ENCODE measurements at places on chromosomes 7 and 10. TPM values are rescaled to one million over a fixed set of nuclear protein-coding genes. Genes with fewer than 3 reads are reported as not detected.

PAPOLB gene
- 0.11 TPM for total RNA-seq

DNA sequence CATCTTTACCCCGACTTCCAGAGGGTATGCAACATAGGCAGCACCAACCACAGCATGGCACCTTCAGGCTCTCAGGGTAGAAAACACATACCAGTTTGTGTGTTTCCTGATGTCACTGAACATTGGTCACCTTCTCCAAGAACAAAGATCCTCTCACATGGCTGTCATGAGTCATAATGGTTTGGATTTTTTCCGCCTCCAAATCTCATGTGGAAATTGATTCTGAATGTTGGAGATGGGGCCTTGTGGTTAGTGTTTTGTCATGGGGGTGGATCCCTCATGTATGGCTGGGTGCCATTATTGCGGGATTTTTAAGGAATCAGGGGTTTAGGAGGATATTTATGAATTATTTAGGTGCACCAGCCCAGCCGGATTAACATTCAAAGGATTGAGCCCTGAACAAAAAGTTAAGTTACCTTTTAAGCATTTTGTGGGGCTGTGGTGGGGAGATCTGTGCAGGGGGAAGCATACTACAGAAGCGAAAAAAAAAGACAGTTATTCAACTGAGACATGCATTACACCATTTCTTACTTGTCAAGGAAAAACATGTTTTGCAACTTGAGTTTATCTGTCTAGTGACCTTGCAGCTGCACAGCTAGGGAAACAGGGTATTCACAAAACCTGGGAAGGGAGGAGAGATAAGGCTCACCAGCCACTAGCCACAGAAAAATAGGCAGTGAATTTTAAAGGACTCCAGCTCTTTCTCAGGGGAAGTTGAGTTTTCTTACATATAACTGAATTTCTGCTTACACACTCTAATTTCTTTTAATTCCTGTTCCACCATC lies 774.1 kb upstream of the AUTS2 start:
- H3K36me3 ChIP-seq = no peaks in the 10 kb centered on the region
- H3K4me3 ChIP-seq = no peak overlapping the region
- no peaks in the 10 kb centered on the region for H3K27me3 ChIP-seq
- no peaks in the 10 kb centered on the region for H3K4me1 ChIP-seq

C10orf67 gene
- total RNA-seq = 0.11 TPM

GRCh38 chr7:24005517-24005916 lies 278.5 kb upstream of the NPY start:
- H3K4me1 ChIP-seq = no peaks in the 10 kb centered on the region
- DNase-seq = no peak
- H3K4me3 ChIP-seq = no peak overlapping the region
- H3K36me3 ChIP-seq = no peaks in the 10 kb centered on the region
- no peaks in the 10 kb centered on the region for H3K27me3 ChIP-seq
- no peak overlapping the region for H3K27ac ChIP-seq

CTBP2 gene
- 221 TPM for total RNA-seq

- no peak overlapping the region for H3K4me3 ChIP-seq
- H3K27ac ChIP-seq = no peak overlapping the region
- no peak for DNase-seq
- H3K27me3 ChIP-seq = no peaks in the 10 kb centered on the region
Observed at GRCh38 chr10:43794181-43794815, 145.6 kb upstream of the ZNF32 start.

ADCY1 gene
- 26.9 TPM for total RNA-seq

DNA sequence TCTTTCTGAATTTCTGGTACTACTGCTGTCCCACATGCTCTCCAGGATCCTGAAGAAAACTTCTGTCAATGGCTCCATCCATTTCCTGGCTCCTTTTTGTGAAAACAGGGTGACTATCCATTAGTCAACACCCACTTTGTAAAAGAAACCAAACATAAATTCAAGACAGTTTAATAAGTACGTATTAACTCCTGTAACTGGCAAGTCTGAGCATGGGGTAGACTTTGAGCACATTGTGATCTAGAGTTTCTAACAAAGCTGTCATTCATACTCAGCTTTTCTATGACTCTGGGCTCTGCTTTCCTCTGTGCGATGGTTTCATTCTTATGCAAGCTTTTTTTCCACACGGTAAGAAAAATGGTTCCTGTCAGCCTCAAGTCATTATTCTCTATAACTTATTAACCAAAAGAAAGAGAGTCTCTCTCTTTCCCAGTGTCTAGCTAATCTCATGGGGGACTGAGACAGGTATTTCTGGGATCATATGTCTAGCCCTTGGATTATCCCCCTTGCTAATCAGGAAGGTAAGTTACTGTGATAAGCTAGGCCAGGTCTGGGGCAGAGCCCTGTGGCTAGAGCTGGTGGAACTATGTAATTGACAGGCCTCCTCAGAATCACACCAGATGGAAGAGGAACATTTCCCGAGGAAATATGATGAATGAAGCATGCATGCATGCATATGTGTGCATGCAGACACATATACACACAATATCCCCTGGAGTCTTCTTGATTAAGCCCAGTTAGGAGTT lies 98.5 kb downstream of the GNAI1 start:
- DNase-seq = no peak
- H3K36me3 ChIP-seq = no peaks in the 10 kb centered on the region
- H3K4me1 ChIP-seq = no peaks in the 10 kb centered on the region
- H3K27me3 ChIP-seq = no peaks in the 10 kb centered on the region
- H3K4me3 ChIP-seq = no peak overlapping the region

DNA sequence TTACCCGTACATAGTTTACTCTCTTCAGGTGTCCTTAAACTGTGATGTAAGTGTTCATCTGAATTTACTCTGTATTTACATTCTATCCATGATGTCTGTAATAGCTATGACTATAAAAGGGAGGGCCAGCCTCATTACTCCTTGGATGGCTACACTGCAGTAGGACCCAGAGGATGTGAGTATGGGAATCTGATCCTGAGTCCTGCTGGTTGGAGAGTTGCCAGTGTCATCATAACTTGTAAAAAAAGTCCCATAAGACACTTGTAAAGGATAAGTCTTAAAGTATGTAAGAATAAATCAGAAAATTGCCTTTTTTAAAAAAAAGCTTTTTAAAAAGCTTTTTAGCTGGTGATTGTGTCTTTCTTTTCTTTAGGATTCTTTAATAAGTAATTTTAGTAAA lies 95.4 kb downstream of the PPP1R9A start:
- H3K4me3 ChIP-seq = no peak overlapping the region
- no peaks in the 10 kb centered on the region for H3K27me3 ChIP-seq
- DNase-seq = no peak

GHITM gene
- total RNA-seq = 87.8 TPM

- no peaks in the 10 kb centered on the region for H3K36me3 ChIP-seq
- H3K27me3 ChIP-seq = no peaks in the 10 kb centered on the region
- no peak overlapping the region for H3K4me3 ChIP-seq
- no peak overlapping the region for H3K27ac ChIP-seq
- DNase-seq = no peak
- H3K4me1 ChIP-seq = no peaks in the 10 kb centered on the region
Observed at GRCh38 chr10:133346413-133346812, 760 bp upstream of the PRAP1 start.

AGAP3 gene
- total RNA-seq = 66.4 TPM
